ENCODE measurements at places on chromosomes 3 and 15. TPM values are rescaled to one million over a fixed set of nuclear protein-coding genes. Genes with fewer than 3 reads are reported as not detected.

WDR82 gene
- total RNA-seq = 42.9 TPM

FBXO40 gene
- total RNA-seq = not detected

GRCh38 chr3:111373861-111374260 lies 168.1 kb upstream of the CD96 start:
- no peak for DNase-seq

- DNase-seq = no peak
Measured at GRCh38 chr3:61035573-61035972, 215.7 kb downstream of the FHIT start.

- no peak for DNase-seq
Measured at GRCh38 chr3:118527514-118528044, 507.1 kb downstream of the IGSF11 start.

TRIM71 gene
- 0.13 TPM for total RNA-seq

- no peak for DNase-seq
Measured at GRCh38 chr3:14716591-14716990, 41.6 kb downstream of the C3orf20 start.

DNA sequence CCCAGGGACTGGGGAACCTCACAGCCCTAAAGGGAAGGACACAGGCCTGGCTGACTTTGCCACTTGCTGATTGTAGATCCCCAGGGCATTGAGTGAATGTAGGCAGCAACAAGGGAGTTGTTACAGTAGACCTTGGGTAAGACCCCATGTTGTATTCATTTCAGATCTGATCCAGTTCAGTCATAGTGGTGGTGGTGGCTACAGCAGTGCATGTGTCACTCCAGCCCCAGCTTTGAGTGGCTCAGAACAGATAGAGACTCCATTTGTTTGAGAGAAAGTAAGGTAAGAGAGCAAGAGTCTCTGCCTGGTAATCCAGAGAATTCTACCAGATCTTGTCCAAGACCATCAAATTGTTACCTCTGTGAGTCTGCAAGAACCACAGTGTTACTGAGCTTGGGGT lies 278.7 kb upstream of the SATB1 start:
- no peak for DNase-seq

- no peak for DNase-seq
Measured at GRCh38 chr3:197224034-197224444, 74.4 kb downstream of the DLG1 start.

DNA sequence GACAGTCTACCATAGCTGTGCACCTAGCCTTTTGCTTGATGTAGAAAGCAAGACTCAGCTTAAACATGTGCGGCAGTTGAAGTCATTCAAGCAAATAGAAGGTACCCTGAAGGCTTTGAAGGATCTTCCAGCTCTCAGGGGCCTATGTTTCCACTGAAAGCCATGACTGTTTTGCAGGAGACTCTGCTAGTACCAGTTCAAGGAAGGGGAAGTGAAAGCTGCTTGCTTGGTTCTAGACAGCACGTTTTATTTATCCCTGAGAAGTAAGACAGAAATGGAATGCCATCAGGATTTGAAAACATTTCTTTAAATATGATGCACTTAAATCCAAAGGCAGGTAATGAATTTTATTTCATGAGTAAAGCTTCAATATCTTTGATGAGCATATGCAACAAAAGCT lies 311.4 kb downstream of the PDCD6IP start:
- no peak for DNase-seq

GRCh38 chr3:53941184-53941583 lies 49.5 kb upstream of the SELENOK start:
- DNase-seq = no peak

DNA sequence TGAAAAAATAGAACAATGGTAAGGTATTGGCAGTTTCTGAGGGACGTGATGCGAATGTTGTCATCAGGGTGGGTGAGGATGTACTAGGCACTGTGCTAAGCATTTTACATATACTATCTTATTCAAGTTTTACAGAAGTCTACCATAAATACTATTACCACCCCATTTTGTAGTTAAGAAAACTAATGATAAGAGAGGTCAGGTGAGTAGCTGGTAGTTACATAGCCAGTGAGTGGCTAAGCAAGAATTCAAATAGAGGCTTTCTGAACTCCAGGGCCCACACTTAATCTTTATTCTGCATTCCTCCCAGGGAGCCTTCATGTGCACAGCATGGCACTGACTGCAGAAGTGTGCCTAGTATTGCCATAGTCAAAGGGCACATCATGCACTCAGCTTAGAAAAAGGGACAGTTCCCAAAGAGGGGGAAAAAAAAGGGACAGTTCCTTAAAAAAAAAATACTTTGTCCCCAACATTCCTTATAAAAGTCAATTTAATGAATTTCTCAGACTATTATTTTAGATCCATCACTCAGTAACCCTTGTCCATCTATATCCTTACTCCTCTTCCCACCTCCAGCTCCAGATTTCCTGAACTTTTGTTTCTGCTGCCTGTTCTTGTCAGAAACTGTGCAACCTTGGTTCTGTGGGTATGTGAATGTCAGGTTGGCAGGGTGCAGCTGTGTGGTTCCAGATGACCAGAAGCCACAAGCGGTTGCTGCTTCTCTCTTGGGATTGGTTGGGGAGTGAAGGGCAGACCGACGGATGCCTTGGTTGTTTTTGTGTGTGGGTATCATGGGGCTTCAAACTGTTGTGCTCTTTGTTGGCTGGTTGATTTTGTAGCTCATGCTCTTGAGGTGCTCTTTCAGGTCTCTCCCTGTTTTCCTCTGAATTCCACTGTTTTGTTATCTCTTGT lies 8.3 kb downstream of the MAPKBP1 start:
- no peak for DNase-seq

- DNase-seq = no peak
Measured at GRCh38 chr3:172876297-172876696, 125.8 kb downstream of the ECT2 start.

GRCh38 chr3:172367205-172368105 lies 80.8 kb downstream of the GHSR start:
- DNase-seq = no peak

DNA sequence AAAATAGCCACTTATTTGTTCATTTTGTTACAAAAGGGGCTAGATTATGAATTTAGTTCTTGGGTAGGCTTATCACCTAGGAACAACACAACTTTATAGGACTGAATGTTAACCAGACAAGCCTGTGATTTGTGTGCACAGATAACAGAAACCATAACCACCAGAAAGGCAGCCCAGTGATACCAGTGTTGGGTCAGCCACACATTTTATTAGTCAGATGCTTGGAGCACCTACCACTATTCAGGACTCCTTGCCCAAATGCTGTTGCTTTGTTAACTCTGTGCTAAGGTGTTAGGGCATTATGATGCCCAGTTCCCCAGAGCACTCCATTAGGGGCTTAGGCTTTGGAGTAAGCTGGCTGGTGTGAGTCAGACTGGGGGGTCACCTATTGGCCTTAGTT lies 22.5 kb downstream of the PLCL2 start:
- no peak for DNase-seq

AADAC gene
- total RNA-seq = 2.4 TPM

- no peak for DNase-seq
Measured at GRCh38 chr3:50523279-50523811, 19.9 kb upstream of the CACNA2D2 start.

DNA sequence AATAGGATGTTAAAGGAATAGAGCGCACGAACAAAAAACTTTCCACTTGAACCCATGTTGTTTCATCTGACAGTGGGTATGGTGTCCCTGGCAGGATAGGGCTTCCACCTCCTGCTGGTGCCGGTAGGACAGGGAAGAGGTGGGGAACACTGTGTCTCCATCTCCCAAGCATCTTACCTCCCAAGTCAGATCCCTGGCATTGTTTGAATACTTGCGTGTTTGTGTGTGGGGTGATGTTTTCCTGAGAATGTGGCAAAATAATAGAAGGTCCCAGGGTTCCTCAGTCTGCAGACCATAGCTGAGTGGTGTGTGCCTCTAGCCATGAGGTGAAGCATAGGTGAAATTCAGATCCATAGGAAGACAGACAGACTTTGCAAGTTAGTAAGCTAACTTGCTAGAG lies 119.4 kb downstream of the IGF1R start:
- no peak for DNase-seq

IGSF10 gene
- 7.0 TPM for total RNA-seq

- no peak for DNase-seq
Measured at GRCh38 chr3:62777130-62777529, 98.1 kb downstream of the CADPS start.

Measured in omental fat pad (tissue), 4 donors.